DMS153 (cell line): ENCODE measurements at places on chromosomes 12 and 14.

DNA sequence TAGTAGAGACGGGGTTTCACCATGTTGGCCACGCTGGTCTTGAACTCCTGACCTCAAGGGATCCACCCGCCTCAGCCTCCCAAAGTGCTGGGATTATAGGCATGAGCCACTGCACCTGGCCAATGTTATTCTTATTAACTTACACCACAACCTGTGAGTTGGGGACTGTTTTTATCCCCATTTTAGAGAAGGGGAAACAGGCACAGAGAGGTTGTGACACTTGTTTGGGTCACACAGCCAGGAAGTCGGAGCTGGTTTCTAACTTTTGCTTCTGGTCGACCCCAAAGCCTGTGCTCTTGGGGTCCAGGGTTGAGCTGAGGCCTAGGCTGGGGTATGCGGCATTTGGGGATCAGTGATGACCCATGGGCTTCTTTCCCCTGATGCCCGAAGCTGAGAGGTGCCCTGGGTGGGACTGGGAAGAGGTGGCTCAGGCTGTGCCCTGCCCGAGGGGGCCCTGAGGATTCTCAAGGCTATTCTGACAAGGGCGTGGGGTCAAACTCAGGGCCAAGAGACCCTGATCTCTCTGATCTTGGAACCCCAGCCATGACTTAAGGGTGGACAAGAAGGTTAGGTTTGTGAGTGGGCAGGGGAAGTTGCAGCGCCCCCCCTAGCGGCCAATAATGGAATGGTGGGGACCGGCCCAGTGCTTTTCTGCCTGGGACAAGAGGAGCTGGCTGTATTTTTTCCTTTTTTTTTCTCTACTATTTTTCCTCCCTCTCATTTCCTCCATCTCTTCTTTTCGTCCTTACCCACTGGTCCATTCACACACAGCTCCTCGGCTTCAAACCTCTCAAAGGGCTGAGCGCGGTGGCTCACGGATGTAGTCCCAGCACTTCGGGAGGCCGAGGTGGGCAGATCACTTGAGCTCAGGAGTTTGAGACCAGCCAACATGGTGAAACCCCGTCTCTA lies 3.0 kb downstream of the SDSL start:
- no peak for DNase-seq

DNA sequence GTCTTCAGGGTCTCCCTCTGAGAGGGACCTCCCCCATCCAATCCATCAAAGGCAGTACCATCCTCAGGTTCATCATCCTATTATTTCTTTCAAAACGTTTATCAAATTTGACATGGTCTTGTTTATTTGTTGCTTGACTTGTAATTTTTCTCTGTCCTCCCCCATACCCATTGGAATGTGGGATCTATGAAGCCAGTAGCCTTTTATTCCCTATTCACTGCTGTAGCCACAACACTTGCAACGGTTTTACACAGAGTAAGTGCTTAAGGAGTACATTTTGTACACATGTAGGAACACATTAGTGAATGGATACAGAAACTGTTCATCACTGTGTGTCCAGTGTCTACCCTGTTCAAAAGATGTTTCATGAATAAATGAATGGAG lies 41.5 kb downstream of the IGF1 start:
- DNase-seq = no peak

DNA sequence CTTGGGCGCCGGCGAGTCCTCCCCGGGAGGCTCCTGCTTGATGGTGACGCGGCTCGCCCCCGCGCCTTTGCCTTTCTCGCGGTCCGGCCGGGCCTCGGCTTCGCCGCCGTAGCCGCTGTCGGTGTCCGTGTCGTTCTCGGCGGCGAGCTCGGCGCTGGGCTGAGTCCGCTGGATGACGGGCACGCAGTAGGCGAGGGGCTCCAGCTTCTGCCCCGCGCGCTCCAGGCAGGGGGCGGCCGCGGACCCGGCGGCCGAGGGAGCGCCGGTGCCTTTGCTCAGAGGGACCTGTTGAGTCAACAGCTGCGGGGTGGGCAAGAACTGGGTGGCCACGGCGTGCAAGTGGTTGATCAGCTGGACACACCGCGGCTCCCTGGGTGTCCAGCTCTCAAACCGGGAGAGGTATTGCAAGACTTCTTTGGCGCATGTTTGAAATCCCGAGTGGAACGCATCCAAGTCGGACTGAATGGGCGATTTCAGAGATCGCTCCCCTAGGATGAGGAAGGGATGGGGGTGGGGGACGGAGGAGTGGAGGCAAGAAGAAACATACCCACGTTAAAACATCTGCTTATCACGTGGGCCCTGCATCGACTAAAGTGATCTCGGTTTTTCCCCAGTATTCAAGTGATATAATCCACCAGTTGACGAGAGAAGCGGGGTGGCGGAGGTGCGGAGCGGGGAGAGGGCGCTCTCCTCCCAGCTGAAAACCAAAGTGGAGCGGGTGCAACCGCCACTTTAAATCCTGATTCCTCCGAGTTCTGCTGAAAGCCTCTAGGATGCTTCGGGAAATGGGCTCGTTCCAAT lies 2.0 kb downstream of the BHLHE41 start:
- DNase-seq = peak; percentile 14

DNA sequence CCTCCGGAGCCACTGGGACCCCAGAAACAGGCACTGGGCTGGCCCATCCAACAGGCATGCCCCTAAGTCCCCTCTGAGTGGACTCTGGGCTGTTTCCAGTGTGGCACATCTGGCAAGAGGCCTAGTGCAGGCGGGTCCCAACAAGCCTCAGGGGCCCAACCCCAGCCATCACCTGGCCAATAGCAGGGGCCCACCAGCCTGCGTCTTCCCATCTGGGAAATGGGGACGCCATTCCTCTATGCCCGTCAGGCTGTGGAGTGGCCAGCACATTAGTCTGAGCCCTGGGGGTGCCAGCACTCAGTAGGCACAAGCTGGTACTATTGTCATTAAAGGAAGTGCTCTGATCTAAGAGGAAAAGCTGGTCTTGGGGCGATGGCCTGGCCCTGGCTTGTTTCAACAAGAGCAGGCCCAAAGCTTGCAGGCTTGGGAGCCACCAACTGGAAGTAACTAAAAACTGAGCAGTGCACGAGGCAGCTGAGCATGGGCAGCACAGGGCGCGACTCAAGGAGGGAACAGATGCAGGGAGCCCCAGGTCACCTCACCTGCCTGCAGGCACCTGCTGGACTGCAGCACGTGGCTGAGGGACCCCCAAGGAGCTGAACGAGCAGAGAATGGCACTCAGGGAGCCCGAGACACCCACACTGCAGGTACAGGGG lies 8.4 kb downstream of the DEGS2 start:
- DNase-seq = no peak

- no peak for DNase-seq
These were observed 3.0 kb downstream of the PACS2 start for GRCh38 chr14:105317546-105317945.

GRCh38 chr12:69099201-69099837 lies 140.1 kb upstream of the CPSF6 start:
- DNase-seq = no peak

DNA sequence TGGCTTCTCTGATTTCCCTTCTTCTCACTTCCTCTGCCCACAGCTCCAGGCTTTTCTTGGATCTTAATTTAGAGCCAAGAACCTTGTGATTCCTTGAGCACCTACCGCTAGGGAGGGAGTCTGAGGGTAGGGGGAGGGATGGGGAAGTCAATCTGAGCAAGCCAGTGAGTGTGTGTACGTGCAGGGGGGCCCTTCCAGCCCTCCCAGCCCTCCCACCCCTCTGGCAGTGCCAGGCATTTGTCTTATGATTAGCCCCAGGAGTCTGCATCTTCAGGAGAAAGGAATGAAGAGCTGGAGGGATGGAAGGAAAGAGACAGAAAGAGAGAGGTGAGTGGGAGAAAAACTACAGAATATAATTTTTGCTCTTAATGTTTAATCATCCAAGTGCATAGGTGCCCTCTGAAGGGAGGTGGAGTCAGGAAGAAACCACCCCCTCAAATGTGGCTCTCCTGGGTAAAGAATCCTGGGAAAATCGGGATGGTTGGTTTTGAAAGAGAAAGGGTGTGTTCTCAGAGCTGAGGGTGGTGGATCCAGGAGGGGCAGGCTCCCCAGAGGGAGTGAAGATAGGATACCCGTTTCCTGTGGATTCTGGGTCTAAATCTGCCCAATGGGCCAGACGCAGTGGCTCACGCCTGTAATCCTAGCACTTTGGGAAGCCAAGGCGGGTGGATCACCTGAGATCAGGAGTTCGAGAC lies 2.1 kb downstream of the PIANP start:
- no peak for DNase-seq

- no peak for DNase-seq
These were observed 22.1 kb downstream of the SAMD4A start for GRCh38 chr14:54589076-54589475.

GRCh38 chr12:49887091-49887490 lies 16.6 kb downstream of the FAIM2 start:
- DNase-seq = no peak

DNA sequence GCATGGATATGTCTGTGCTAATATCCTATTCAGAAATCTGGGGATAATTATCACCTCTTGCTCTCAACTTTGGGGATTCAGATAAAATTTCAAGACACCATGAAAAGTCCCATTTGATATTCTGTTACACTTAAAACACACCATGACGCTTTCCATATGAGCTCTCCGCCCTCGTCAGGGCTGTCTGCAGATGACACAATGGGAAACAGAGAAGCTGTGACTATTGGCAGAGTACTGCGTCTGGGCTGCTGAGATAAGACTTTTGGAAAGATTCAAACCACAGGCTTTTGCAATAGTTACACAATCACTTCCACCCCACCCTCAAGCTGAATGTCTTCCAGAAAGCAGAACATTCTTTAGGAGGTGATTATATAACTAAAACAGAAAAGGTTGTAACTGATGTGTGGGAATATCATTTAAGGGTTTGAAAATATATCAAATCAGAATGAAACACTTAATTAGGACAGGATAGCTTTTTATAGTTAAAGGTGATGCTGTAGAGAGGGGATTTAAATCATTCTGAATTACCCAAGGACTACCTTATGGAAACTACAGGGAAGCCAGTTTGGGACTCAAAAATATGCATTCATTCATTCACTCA lies 75.3 kb upstream of the TMPO start:
- DNase-seq = no peak

- DNase-seq = no peak
These were observed 27.6 kb downstream of the IFNG start for GRCh38 chr12:68131867-68132414.

DNA sequence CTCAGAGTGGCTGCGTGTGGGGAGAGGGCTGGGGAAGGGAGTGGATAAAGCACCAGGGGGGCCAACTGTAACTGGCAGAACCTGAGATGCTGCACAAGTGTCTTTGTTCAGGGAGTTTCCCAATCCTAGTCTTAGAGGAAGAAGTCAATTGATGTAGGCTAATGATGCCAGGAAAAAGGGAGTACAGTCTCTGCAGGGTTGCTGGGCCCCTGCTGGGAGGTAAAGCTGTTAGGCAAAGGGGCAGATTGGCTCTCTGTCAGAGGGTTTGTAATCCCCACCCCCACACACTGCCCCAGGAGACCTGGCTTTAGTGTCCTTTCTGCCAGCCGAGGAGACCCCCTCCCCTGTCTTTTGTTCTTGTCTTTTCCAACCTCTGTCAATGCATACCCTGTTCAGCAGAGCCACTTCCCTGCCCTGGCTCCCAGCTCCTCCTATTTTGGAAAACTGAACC lies 178.4 kb downstream of the KCNA5 start:
- peak; percentile 31 for DNase-seq

GRCh38 chr14:105161964-105162668 lies 6.5 kb downstream of the JAG2 start:
- no peak for DNase-seq

DNA sequence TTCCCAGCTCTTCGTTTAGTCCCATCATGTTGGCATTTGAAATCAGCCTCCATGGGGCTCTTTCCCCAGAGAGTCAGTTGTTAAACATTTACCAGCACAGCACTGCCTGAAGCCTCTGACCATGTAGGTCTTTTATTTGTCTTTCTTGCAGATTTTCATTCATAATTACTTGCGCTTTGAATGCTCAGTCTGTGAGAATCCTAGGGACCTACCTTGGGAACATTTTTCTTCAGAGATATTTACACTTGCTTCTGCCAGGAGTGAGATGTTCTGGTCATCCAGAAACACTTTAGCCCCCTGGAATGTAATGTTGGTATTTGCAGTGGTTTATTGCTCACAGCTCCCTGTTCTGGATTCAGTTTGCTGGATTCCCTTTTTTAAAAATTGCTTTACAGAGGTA lies 41.7 kb downstream of the RPH3A start:
- no peak for DNase-seq

- DNase-seq = no peak
These were observed 653.3 kb upstream of the MIS18BP1 start for GRCh38 chr14:45906257-45906656.

- no peak for DNase-seq
These were observed 104.7 kb upstream of the SLC35F4 start for GRCh38 chr14:57970594-57970993.

DNA sequence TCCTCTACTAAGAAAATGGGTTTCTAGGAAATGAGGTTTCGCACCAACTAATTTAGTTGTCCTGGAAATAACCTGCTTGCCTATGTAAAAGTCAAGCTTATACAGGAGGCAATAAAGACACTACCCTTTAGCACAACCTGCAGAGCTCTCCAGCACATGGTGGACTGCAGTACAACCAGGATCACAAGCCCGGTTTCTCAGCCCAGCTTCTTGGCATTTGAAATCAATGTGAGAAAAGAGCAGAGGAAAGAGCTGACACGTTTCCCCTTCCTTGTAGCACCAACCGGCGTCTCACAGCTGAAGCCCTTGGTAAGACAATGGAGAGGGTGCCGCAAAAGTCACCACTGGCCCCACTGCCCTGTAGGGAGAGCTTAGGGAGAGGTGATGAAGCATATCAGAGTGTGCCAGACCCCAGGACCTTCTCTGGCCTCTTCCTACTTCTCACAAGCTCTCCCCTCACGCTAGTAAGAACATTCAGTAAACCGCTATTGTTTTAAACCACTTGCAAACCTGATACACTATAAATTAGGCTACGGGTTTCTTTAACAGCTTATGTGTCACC lies 8.6 kb downstream of the SPTLC2 start:
- DNase-seq = no peak

- DNase-seq = no peak
These were observed 266.4 kb upstream of the RGS6 start for GRCh38 chr14:71665781-71666180.

GRCh38 chr12:111121840-111122239 lies 201.5 kb upstream of the MYL2 start:
- no peak for DNase-seq

GRCh38 chr12:87783467-87783866 lies 245.7 kb downstream of the C12orf50 start:
- DNase-seq = no peak

GRCh38 chr12:27652174-27652763 lies 44.0 kb upstream of the REP15 start:
- DNase-seq = peak; percentile 26

- no peak for DNase-seq
These were observed 103.7 kb downstream of the SCARB1 start for GRCh38 chr12:124759841-124760503.

- DNase-seq = no peak
These were observed 182.0 kb downstream of the DAD1 start for GRCh38 chr14:22407033-22407432.

GRCh38 chr12:60148109-60148508 lies 552.3 kb downstream of the SLC16A7 start:
- no peak for DNase-seq
